ENCODE measurements at places on chromosomes 12 and 14.

DNA sequence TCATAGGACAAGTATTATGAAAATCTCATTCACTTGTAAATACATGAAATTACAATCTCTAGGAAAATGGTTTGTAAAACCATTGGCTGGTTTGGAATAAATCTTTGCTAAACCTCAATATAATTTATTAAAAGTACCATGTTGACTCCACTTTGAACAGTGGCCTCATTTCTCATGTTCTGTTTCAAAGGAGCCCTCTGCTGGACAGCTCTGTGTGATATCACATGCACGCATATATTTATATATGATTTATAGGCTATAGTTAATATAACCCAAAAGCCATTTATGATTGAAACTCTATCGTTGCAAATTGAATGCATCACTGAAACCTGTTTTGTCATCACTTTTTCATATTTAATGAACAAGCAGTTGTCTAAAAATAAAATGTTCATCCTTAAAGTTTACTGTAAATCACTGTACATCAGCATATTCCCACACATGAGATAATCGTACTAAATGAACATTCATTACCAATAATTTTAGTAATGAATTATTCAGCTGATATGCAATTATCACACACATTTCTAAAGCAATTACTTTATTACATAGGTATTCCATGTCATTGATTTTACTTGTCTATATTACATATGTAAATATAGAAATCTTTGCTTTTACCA, 493.8 kb downstream of the NPAS3 start:
- DNase-seq, result peak; percentile 20

GRCh38 chr12:104177663-104178501, 37.7 kb upstream of the TXNRD1 start:
- DNase-seq, result peak; percentile 98

- peak; percentile 49 for DNase-seq
Observed at GRCh38 chr12:108515916-108516315, 839 bp downstream of the FICD start.

GRCh38 chr12:10940389-10940788, 1.3 kb upstream of the TAS2R14 start:
- no peak for DNase-seq

- no peak for DNase-seq
Observed at GRCh38 chr14:51939755-51940301, 49.5 kb upstream of the RTRAF start.

- DNase-seq, result no peak
Observed at GRCh38 chr14:105207996-105208737, 27.1 kb upstream of the NUDT14 start.

DNA sequence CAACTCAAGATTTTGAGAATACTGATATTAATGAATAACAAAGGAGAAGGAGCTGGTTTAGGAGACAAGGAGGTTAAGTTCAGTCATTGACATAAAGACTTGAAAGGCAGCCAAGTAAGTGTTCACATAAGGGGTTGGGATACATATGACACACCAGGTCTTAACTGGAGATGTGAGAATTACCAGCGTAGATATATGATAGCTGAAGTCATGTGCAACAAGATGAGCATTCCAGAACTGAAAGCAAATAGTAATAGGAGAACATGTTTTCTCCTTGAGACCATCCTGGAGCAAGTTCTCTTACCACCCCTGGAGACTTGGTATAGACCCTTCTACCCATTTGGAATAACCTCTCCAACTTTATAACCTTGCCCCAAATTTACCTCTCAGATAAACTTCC, 43.3 kb upstream of the NPFF start:
- DNase-seq, result no peak

- DNase-seq, result no peak
Observed at GRCh38 chr14:75649337-75649736, 11.3 kb downstream of the ERG28 start.

- no peak for DNase-seq
Observed at GRCh38 chr12:89893972-89894706, 185.5 kb upstream of the ATP2B1 start.

All from NB4 (cell line).